CD14-positive monocyte (primary cell): ENCODE measurements at places on chromosomes 5 and 9.
A peak's percentile ranks its signal among the peaks of the same experiment; 100 is the strongest.

DNA sequence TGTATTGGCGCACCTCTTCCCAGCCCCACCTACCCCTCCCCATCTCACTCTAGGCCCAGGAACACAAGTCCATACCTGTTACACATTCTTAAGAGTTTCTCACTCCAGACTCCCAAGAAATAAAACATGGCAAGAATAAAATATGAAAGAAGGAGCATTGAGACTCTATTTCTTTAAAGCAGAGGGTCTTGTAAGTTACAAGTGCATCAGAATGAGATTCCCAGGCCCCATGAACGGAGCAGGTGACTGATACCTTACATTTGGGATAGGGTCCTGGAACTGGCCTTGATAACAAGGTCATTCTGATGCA is 5.7 kb downstream of the EGR1 start:
- DNase-seq, result no peak

GRCh38 chr5:118506217-118506852 is 482.0 kb downstream of the DTWD2 start:
- no peak for DNase-seq

DNA sequence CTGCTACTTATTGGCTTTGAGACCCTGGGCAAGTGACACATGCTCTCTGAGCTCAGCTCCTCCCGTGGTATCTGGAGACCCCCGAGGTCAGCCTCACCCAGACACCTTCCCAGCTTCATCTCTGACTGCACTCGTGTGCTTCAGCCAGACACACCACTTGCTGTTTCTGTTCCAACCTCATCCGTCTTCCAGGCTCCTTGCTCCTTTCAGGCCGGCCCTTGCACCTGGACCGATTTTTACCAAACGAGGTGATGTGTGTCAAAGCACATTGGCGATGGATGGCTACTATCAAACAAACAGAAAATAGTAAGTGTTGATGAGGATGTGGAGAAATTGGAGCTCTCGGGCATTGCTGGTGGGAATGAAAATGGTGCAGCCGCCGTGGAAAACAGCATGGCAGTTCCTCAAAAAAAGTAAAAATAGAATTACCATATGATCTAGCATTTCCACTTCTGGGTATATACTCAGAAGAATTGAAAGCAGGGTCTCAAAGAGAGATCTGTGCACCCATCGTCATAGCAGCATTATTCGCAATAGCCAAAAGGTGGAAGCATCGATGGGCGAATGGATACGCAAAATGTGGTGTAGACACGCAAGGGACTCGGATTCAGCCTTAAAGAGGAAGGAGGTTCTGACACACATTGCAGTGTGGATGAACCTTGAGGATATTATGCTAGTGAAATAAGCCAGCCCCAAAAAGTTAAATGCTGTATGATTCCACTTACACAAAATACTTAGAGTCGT is 96.1 kb upstream of the IER5L start:
- no peak for DNase-seq

DNA sequence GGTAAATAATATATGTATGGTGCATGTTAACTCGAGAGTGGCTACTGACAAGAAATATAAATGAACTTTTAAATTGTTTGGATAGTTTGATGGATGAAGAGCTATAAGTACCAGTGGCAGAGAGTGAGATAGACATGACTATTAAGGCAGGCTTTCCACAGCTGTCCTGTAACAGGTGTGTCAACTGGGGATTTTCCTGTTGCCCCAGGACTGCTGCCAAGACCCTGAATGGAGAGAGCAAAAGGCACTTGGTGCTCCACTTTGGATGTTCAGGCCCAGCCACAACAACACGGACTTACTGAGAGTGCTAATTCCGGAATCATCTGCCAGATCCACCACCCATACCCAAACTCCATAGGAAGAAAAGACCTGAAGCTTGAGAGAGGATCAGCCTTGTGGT is 215.1 kb downstream of the SEC61B start:
- DNase-seq, result no peak

- no peak for DNase-seq
These were observed 414.1 kb upstream of the MEF2C start for GRCh38 chr5:89297066-89297465.

DNA sequence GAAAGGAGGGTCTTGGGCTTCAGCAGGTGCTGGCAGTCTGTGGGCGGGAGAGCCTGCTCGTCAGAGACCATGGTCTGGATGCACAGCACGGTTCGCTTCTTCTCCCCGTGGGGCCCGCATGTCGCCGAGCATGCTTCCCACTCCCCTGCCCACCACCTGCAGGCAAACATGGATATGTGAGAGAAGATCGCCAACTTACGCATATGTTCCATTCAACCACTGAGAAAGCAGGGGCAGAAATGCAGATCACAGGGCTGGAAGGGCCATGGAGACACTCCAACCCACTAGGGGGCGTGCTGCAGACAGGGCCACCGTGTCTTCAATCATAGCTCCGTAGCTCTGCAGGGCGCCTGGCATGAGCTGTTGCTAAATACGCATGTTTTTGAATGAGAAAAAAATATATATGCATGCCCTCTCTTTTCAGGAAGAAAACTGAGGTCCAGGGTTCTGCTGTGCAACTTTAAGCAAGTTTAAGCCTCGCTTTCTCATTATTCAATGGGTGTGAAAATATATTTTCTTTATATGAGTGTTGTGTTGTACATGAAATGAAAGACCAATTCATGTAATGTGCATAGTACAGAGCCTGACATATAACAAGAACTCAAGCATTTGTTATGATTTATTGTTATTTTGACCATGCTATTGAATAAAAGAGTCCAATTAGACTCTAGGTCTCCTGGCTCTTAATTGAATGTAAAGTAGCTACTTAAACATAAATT is 148.0 kb downstream of the TARS1 start:
- DNase-seq, result no peak

- DNase-seq, result no peak
These were observed 236.6 kb downstream of the NR3C1 start for GRCh38 chr5:143166661-143167420.

DNA sequence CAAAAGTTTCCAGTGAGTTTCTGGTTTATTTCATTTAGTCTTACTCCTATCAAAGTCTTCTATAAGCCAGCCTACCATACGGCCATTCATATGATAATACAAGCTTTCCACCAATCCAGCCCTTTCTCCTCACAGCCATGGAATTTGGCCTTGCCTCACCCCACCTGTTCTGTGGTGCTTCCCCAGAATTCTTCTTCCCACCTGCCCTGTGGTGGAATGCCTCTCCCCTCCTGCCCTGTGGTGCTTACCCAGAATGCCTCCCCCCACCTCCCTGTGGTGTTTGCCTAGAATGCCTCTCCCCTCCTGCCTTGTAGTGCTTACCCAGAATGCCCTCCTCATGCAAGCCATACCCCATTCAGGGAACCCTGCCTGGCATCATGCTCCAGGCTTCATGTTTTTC is 90.3 kb upstream of the APC start:
- DNase-seq, result no peak

DNA sequence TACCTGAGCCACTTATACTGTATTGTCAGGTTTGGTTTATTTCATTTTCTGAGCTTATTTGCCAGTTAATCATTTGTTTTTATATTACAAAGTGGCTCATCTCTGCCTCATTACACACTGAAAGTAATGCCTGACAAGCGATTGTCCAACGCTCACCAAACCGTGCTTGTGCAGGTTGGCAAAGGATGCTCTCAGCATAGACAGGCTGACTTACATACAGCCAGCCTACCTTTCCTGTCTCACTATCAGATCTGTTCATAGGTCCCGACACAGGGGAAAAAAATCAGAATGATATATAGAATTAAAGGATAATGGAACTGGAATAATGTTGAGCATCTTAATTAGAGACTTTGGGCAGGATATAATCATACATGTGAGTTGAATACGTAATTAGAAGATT is 739.7 kb upstream of the RIOK2 start:
- DNase-seq, result no peak

GRCh38 chr5:13278148-13278547 is 666.3 kb downstream of the DNAH5 start:
- DNase-seq, result no peak

DNA sequence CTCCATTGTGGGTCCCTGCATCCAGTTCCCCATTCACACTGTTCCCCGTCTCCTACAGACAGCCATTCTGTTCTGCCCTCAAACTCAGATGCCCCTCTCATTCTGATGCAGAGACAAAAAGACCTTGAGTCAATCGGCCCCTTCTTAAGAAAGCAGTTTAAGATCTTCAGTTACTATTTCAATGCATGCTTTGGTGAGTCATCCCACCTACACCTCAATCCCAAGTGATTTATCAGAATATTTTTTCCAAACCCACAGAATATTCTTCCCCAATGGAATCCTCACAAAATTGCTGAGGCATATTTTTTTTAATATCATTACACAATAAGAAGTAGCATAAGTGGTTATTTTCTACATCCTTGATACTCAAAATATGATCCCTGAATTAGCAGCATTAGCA is 92.4 kb upstream of the SLC1A1 start:
- DNase-seq, result no peak

- DNase-seq, result no peak
These were observed 203.9 kb upstream of the RASEF start for GRCh38 chr9:83266666-83267496.

DNA sequence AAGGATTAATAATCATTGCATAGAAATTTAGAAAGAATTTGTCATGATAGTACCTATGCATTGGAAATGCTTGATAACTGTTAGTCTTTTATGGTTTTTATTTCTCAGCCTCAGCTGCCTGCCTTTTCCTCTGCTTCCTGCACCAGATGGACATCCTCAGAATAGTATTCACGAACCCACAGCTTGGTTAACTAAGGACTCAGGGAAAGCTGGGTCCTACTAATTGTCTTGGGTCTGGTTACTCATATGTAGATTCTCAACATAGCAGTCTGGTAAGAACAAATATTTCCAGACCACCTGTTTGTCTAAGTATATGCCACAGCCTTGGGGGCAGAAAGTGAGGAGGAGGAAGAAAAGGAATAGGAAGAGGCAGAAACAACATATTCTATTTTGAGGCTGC is 464.5 kb upstream of the SMARCA2 start:
- DNase-seq, result no peak

DNA sequence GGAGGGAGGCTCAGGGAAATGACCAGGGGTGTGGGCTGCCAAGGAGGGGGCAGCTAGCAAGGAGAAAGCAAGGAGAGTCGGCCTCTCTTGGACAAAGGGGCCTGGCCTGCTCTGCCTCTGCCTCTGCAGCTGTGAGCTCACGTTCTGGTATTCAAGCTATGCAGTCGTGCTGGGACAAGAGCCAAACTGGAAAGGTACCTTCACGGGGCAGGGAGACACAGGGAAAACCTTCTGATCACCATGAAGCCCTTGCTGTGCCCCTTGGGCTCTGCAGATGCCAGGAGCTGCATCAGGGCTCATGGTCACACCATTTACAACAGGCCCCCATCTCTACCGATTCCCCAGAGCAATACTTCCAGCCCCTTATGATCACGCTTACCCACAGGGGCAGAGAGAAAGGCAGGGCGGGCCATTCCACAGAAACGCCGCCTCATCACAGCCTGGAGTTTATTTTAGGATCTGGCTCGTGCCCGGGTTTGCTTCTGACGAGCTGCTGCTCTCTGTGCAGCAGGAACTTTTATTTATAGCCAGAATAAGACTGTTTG is 63.2 kb downstream of the PRRT1B start:
- no peak for DNase-seq

DNA sequence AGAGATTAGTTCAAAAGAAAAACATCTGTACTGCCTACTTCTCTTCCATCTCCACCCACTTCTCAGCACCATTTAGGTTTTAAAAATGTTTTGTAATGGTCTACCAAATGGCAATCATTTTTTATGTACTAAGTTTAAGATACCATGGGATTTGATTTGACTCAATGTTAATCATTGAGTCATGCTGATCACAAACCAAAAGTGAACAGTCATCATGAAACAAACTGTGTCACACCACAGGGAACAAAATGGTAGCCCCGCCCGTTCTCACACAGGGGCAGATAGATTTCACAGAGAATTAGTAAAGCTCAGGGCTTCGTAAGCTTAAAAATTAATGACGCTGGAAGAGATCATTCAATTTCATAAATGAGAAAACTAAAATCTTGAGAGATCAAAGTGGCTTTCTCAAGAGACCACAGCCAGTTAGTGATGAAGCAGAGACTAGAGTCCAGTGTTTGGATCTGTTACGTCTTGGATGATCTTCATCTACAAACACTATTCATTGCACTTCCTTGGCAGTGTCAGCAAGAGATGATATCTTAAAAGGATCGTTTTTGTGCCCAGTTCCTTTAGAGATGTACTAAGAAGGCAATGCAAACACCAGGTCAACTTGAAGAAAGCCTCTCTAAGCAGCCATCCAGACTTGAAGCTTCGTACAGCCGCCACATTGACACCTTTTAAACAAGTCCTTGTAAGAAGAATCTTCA is 33.9 kb upstream of the TRIO start:
- DNase-seq, result peak; percentile 20

DNA sequence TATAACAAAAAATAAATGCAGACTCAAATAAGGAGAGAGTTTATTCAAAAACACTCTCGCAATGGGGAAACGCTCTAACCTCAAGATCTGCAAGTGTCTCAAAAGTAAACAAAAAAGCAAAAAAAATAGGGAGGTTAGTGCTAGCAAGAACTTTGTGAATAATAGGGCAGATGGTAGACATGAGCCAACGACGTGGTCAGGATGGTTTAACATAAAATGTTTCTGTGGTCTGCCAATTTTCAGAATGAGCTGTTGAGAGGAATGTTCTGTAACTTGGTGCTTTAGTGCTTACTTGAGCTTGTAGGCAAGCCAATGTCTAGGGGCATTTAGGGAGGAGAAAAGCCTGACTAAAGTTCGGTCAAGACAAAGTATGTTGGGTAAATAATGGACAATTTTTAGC is 1813.9 kb upstream of the CDH6 start:
- no peak for DNase-seq

DNA sequence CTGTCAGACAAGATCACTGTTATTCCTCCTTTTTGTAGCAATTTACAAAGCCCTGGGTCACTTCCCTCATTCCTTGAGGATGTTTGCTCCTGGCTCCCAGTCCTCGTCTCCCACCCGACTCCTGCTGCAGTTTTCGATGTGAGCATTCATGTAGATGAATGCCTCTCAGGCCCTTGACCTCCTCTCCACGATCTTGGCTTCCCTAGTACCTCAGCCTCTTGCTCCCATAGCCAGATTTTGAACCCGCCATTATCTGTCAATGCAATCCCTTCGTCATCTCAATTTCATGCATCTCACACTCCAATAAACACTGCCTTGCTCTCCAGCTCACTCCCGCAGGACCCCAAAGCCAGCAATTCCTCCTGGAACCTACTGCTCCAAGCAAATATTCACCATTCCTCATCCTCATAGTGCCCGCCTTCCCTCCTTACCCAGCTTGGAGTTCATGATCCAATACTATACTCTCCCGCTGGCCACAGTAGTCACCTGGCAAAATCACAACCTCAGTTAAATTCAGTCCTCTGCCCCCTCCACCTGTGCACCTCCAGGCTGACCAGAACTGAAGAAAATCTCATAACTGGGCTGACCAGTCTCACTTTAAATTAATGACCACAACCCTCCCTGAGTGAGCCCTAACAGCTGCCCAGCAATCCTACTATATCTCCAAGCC is 35.1 kb upstream of the JADE2 start:
- DNase-seq, result no peak

- no peak for DNase-seq
These were observed 472.1 kb downstream of the DMRT2 start for GRCh38 chr9:1522219-1522767.
